Kidney epithelial cell (primary cell): ENCODE measurements at places on chromosomes 12 and 14. TPM values are rescaled to one million over a fixed set of nuclear protein-coding genes. Genes with fewer than 3 reads are reported as not detected.

The PTCSC3 gene
- total RNA-seq = not detected in 2 replicates

The PRIMA1 gene
- total RNA-seq = not detected in 2 replicates

The SLC25A21 gene
- 2.1 and 51.1 TPM in 2 replicates for total RNA-seq

The SLC39A2 gene
- 0.25 TPM in 1 of 2 replicates, not detected in the other for total RNA-seq

The CCDC175 gene
- not detected in 2 replicates for total RNA-seq

The HCAR2 gene
- total RNA-seq = not detected in 2 replicates

- no peak for DNase-seq
These were observed 63.2 kb downstream of the TESC start for GRCh38 chr12:117036046-117036445.

DNA sequence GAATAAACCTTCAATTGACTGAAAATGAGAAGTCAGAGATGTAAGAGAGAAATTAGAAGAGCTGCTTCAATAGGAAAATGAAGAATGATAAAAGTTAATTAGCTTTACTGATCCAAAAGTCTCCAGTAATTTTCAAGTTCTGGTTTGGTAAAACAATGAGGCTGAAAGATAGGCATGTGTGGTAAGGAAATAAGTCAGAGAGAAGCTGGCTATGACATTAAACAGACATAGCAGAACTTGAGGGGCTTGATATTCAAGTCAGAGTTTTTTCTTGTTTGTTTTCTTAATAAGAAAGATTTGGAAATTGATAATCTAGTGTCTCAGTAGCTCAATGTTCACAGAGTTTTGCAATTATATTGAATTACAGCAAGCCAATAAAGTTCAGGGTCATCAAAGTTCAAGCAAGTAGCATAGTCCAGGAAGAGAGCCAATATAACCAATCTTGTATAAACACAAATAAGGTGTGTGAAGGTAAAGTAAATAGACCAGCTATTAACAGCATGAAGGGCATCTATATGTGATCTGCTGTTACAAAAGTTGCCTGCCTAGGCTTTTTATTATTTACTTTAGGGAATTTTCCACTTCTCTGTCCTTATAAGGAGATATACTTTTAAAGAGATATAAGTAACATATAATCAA, 1111.5 kb downstream of the TRHDE start:
- DNase-seq = no peak

GRCh38 chr14:103561381-103562178, 877 bp downstream of the BAG5 start:
- no peak for DNase-seq

- no peak for DNase-seq
These were observed 220.0 kb downstream of the NEDD1 start for GRCh38 chr12:97127061-97127460.
